ENCODE measurements at places on chromosomes 12 and 14.

- DNase-seq, result no peak
Observed at GRCh38 chr12:64577046-64577445, 33.2 kb upstream of the RASSF3 start.

- no peak for DNase-seq
Observed at GRCh38 chr14:101947577-101947903, 16.8 kb upstream of the DYNC1H1 start.

GRCh38 chr14:100827101-100828021 lies 1.4 kb downstream of the MEG3 start:
- DNase-seq, result no peak

DNA sequence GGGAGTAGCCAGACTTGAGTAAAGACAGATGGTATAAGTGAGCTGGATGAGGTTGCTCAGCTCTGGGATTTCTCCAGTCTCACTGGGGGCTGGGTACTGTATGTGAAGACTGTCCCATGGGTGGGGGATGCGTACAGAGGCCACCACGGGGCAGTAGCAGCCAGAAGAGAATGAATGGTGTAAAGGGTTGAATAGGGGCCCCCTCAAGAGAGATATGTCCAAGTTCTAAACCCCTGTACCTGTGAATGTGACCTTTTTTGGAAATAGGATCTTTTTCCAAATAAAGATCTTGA lies 21.8 kb upstream of the BCDIN3D start:
- no peak for DNase-seq

DNA sequence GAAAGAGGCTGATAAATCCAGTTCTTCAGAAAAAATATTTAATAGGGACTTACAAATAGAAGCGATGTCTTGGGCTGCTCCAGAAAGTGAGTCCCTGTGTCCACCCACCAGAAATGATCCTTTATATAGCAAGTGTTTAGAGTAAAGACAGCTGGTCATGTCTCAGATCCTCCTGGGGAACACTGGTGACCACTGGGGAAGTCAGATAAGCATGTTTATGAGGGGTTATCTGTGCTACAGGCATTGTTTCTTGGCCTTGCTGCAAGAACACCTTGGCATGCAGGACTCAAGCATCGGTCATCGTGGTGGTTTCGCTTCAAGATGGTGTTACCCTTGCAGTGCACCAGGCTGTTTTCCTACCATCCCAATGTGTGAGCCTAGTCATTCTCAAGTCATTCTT lies 27.2 kb downstream of the CPM start:
- DNase-seq, result no peak

- no peak for DNase-seq
Observed at GRCh38 chr12:112988224-112988623, 9.9 kb downstream of the OAS2 start.

DNA sequence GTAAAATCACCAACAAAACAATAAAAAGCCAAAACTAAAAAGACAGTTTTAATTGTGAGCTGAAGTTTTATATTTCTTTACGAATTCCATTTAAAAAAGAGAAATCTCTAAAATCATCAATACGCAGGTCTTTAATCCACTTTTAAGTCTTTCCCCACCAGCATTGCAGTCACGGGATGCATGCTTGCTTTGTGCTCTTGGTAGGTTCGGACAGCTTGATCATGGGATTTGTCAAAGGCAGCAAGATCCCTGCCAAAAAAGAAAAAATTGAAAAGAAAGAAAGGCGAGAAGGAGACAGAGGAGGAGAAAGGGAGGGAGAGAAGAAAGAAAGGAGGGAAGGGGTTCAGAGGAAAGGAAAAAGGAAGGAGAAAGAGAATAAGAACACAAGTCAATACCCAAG lies 4.7 kb upstream of the HAL start:
- DNase-seq, result no peak

DNA sequence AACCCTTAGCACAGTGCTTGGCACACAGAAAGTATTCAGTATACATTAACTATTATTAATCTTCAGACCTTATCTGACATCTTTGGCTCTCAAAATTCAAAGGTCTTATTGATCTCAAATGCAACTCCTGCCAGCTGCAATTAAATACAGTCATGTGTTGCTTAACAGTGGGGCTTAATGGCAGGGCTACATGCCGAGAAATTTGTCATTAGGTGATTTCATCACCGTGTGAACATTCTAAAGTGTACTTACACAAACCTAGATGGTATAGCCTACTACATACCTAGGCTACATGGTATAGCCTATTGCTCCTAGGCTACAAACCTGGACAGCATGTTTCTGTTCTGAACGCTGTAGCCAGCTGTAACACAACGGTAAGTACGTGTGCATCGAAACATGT lies 156.3 kb upstream of the TMCC3 start:
- DNase-seq, result no peak

DNA sequence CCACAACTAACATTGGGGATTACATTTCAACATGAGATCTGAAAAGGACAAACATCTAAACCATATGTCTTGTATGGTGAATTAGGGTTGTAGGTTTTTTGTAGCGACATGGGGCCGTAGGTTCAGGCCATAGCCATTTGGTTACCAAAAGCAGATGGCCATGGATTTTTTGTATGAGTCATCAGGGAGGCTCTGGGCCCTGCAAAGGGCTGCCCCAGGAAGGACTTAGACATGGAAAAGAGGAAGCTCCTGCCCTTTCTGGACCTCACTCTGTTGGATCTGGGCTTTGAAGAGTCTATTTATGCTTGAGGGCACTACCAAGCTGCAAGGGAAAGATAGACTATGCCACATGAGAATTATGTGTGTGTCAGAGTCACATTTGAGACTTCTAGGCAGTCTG lies 89.3 kb upstream of the DHRS4 start:
- no peak for DNase-seq

GRCh38 chr14:95549656-95550585 lies 15.1 kb downstream of the GLRX5 start:
- no peak for DNase-seq

- no peak for DNase-seq
Observed at GRCh38 chr14:104925855-104926609, 1.4 kb downstream of the PLD4 start.

DNA sequence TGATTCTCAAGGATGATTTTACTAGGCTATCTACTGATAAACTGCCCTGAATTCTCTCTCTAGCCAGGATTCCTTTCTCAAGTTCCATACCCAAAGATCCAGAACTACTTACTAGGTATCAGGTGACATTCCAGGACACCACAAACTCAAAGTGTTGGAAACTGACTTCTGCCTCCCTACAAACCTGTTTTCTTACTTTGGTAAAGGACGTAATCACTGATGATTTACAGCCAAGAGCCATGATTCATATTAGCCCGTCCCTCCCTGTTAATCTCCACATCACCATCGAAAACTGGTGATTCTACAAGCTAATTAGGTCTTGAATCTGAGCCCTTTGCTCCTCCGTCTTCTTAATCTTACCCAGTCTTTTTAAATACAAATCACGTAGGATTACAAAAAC lies 1.0 kb upstream of the ATG14 start:
- DNase-seq, result no peak

GRCh38 chr12:16607906-16608775 lies 2.2 kb upstream of the LMO3 start:
- no peak for DNase-seq

GRCh38 chr14:89828471-89829165 lies 125.9 kb downstream of the EFCAB11 start:
- DNase-seq, result no peak

DNA sequence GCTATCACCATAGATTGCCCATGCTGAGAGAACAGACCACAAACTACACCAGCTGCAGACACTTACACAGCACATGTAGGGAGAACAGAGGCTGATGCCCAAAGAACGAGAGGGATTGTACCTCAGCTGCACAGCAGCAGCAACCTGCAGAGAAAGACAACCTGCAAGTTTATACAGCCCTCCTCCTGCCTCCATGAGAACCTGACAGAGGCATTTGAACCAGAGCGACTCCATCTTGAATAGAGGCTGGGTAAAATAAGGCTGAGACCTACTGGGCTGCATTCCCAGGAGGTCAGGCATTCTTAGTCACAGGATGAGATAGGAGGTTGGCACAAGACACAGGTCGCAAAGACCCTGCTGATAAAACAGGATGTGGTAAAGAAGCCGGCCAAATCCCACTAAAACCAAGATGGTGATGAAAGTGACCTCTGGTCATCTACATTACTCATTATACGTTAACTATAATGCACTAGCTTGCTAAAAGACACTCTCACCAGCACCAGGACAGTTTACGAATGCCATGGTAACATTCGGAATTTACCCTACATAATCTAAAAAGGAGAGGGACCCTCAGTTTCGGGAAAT lies 262.4 kb upstream of the HMGA2 start:
- DNase-seq, result no peak

GRCh38 chr14:104334424-104335161 lies 196.2 kb downstream of the KIF26A start:
- DNase-seq, result no peak

GRCh38 chr12:64407342-64408223 lies 3.4 kb downstream of the XPOT start:
- DNase-seq, result no peak

GRCh38 chr12:48768147-48768546 lies 20.7 kb downstream of the ADCY6 start:
- no peak for DNase-seq

DNA sequence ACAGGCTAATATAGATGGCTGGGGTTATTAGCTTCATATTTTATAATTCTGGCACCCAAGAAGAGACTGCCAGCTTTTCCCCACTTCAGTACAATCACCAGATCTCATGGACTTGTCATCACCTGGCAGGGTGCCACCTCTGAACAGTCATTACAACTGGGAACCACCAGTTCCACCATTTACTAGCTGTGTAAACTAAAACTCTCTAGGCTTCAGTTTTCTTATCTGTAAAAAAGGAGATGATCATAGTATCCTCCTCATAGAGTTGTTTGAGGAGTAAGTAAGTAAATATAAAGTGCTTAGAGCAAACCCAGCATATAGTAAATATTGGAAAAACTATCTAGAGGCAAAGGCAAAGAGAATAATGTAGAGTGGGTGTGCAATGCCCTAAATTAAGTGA lies 19.3 kb downstream of the CPNE8 start:
- no peak for DNase-seq
